Central memory CD4-positive, alpha-beta T cell (primary cell): ENCODE measurements at places on chromosomes 5 and 9.

DNA sequence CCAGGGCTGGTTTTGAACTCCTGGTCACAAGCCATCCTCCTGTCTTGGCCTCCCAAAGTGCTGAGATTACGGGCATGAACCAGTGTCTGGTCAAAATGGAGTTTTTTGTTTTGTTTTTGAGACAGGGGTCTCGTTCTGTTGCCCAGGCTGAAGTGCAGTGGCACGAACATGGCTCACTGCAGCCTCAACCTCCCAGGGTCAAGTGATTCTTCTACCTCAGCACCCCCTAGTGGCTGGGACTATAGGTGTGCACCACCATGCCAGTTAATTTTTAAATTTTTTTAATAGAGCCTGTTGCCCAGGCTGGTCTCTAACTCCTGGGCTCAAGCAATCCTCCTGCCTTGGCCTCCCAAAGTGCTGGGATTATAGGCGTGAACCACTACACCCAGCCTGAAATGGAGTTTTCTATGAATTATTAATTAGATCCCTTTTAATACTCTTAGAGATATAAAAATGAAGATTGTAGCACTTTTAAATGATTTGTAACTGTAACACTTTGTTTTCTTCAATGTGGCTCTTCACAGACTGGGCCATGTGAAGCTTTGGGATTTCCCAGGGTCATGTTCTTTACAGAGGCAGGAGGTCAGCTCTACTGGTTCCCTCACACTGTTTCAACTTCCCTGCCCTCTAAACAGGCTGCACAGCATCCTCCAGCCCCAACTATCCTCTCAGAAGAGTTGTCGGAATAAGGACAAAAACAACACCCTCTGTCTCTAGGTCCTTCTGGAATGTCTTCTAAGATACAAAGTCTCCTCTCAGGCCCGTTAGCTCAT lies 32.7 kb upstream of the SPARC start:
- no peak for DNase-seq

DNA sequence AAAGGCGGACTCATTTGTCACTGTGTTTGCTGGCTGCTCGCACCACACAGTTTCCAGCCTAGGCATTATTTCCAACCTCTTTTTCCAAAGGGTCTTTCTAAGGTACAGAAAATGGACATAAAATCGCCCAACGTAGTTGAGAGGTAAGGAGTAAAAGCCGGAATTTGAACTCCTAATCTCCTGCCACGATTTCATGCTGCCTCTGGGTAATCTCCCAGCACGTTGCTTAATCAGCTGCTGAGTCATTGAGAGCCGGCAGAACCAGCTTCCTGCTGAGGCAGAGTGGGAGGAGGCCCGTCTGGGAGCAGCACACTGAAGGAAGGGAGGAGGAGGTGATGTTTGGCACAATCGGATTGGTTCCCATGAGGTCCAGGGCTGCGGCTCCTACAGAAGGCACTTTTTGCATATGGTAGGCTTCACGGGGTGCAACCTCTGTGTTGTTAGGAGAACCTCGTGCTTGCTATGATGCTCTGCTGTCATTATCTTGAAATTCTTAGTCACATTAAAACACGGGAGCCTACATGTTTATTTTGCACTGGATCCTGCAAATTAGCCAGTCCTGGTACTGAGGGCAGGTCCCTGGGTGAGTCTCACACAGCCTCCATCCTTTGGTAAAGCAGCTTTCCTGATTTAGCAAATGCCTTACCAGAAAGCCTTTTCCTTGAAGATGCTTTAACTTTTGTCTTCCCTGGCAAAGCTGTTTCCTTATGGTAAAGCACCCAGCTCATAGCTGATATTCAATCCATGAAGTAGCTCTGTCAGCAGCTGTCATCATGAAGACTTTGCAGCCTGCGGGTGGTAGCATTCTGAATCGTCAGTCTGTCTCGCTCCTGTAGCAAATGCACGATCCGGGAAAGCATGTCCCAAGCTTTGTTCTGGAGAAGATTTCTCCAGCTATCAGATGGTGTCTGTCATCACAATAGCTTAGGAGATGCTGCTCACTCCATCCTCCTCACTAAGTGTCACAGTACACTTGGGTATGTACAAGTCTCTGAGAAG lies 191.6 kb upstream of the MSX2 start:
- DNase-seq: no peak

GRCh38 chr9:127707766-127708165 lies 978 bp downstream of the CFAP157 start:
- peak; percentile 43 for DNase-seq

GRCh38 chr5:219460-219863 lies 1.3 kb downstream of the SDHA start:
- peak; percentile 13 for DNase-seq

DNA sequence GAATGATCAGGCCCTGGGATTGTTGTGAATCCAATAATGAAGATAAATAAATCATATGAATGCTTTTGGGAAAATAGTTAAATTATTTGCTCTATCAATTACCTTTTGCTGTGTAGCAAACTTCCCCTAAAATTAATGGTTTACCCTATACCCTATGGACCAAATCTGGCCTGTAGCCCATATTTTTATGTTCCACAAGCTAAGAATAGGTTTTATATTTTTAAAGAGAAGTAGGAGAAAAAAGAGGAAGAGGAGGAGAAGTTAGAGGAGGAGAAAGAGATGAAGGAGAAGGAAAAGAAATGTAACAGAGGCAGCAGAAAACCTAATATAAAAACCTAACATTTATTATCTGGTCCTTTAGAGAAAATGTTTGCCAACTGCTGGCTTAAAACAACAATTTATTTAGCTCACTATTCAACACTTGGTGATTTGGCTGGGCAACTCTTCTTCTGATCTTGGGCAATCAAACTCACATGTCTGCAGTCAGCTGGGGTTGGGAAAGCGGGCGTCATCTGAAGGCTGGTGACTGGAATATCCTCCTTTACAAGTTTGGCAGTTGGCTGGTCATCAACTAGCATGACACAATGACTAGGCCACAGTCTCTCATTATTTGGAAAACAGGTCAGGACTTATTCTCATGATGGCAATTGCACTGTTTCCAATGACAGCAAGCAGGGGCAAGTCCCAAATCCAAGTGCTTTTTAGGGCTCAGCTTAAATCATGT lies 522.9 kb downstream of the RASEF start:
- no peak for DNase-seq

DNA sequence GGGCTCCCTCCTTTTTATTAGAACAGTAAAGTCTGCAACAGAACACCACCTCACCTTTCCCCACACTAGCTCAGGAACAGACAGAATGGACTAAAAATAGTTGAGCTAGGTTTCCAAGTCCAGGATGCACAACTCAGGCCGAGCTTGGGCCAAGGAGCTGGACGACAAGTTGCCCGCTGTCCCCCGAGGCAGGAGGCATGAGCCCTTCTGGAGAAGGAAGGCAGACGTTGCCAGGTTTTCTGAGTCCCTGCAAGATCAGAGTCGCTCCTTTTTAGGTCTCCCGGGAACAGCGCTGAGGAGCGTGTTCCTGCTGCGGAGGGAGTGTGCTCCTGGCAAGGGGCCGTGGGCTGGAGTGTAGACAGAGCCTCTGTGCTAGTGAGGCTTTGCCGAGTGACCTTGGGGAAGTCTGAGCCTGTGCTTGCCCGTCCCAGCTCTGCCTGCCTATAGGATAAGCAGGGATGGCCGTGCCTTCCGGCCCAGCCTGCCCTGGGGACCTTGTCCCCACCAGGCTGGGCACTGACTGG lies 121.6 kb downstream of the WNK2 start:
- no peak for DNase-seq

DNA sequence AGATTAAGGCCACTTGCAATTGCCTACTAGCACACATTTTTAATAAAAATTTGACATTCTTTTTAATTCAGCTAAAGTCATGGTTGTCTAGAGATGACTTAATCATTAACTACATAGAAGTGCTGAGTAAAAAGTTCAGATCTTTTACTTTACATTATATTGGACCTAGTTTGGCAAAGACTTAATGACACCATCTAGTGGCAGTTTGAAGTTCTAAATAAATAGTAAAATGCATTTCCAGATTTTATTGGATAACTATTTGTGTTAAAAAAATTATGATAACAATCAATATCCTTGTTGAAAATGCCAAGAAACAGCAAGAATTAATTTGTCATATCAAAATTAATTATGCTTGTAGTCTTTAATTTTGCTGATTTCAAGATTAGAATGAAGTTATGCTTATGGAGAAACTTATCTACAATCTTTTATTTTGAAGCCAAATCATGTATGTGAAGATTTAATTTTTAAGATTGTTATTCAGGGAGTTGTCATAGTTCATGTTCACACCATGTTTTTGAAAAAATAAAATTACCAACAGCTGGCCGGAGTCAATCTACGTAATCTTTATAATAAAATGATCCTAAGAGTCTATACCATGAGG lies 69.6 kb upstream of the PJA2 start:
- no peak for DNase-seq

DNA sequence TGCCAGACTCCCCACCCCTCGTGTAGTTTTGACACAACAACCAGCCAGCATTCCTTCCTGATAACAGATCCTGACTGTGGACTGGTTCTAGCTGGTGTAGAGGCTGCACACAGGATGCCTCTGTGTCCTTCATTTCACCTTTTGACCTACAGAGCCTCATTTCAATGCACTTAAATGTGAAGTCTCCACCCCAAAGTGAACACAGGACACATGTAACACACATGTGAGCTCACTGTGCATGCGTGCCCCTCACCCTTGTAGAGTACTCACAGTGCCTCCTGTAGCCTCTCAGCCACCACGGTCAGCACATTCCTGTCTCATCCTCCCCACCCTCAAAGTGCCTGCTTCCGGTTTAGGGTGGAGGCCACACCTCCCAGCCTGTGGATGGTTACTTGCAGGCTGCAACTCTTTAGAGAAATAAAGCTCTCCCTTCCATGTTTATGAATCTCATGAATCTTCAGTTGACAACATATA lies 11.6 kb upstream of the NKD2 start:
- DNase-seq: no peak

DNA sequence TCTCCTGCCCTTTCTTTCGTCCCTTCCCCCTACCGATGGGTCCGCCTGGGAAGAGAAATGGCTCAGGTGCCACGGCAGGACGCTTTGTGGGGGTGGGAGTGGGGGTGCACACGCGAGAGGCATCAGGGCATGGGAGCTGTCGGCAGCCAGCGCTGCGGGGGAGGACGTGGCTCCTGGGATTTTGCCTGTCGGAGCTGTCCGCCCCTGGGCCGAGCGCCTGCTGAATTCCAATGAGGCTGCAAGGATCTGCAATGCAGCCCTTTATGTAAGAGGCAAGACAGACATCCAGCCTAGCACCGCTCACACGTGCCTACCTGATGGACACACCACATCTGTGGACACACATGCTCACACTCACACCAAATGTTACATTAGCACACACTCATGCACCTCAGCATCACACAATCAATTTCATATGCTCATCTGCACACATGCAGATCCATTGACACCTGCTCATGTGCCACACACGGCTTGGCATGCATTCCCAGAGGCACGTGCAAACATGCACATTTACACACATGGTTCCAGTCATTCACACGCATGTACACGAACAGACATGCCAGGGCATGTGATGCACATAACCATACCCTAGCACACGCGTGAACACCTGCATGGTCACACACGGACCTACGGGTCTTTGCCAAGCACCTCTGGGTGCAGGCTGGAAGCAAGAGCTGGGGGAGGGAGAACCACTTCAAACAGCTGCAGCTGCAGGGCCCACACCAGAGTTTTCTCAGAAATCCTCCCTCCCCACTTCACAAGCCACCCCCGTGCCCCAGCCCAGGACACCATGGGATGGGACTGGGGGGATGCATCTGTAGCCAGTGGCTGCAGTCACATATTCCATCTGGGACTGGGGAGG lies 1.4 kb downstream of the GRIN1 start:
- DNase-seq: no peak

- DNase-seq: no peak
Observed at GRCh38 chr9:1125741-1126140, 75.6 kb downstream of the DMRT2 start.

GRCh38 chr9:137798901-137799629 lies 78.5 kb upstream of the CACNA1B start:
- no peak for DNase-seq

- DNase-seq: no peak
Observed at GRCh38 chr5:146151970-146152369, 30.5 kb downstream of the LARS1 start.

DNA sequence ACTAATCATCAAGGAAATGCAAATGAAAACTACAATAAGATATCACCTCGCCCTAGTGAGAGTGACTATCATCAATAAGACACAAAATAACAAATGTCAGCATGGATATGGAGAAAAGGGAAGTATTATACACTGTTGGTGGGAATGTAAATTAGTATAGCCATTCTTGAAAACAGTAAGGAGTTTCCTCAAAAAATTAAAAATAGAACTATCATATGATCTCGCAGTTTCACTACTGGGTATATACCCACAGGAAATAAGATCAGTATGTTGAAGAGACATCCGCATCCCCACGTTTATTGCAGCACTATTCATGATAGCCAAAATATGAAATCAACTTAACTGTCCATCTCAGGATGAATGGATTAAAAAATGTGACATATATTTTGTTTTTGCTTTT lies 31.6 kb upstream of the STK32A start:
- no peak for DNase-seq

- DNase-seq: no peak
Observed at GRCh38 chr5:156984064-156984463, 21.0 kb upstream of the TIMD4 start.

- DNase-seq: no peak
Observed at GRCh38 chr9:113416149-113416721, 5.7 kb downstream of the C9orf43 start.

DNA sequence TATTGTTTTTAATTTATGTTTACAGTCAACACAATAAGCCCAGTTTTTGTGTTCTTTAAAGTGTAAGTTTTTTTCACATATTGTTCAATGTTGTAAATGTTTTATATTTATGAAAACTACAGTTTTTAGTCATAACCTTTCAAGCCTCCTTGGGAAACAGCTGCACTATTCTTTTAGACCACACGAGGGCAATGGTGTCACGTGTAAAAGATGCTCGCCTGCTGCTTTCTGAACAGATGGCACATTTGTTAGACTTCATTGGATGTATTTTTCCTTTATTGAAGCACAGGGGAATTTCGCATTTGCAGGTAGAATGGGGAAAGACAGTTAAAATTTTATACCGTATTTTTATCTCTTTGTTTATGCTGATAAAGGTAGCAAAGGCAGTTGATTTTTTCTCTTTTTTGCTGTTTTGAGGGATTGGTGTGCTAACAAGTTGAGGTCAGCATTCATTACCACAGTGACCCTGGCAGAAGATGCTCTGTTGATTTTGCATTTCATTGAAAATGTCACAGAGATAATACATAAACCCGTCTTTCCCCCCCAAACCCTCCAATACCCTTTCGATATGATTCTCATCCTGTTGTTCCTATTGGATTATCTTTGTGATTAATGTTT lies 59.0 kb downstream of the MAT2B start:
- peak; percentile 39 for DNase-seq
